ENCODE measurements at places on chromosomes 6 and 20.

GRCh38 chr6:123829302-123829953, 25.8 kb downstream of the NKAIN2 start:
- no peak for DNase-seq

- no peak for DNase-seq
These were observed 86.6 kb upstream of the PAX1 start for GRCh38 chr20:21618759-21619416.

DNA sequence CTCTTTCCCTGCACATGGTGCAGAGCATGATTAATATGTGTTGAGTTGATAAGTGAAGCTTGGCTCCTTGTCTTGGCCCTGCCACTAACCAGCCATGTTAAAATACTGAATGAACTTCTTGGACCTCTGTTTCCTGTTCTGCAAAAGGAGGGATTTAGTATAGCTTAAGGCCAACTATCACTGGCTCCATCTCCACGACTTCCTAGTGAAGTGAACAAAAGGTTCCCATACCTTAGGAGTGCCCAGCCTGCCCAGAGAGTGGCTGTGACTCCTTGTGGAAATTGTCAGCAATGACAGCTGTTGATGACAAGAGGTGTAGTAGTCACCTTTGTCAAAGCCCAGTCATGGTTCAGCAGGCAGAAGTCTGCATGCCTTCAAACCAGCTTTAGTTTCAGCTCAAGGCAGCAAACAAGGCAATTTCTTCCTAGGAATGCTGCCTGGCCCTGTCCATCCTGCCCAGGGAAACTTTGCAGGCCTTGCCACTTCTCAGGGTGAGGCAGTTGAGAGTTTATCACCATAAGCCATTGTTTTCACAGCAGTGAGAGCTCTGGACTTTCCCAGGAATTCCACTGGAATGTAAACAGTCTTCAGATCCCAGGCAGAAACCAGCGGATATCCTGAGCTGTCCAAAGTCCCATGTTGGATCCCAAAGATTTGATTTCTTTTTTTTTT, 169.7 kb upstream of the TNFAIP3 start:
- DNase-seq = no peak

DNA sequence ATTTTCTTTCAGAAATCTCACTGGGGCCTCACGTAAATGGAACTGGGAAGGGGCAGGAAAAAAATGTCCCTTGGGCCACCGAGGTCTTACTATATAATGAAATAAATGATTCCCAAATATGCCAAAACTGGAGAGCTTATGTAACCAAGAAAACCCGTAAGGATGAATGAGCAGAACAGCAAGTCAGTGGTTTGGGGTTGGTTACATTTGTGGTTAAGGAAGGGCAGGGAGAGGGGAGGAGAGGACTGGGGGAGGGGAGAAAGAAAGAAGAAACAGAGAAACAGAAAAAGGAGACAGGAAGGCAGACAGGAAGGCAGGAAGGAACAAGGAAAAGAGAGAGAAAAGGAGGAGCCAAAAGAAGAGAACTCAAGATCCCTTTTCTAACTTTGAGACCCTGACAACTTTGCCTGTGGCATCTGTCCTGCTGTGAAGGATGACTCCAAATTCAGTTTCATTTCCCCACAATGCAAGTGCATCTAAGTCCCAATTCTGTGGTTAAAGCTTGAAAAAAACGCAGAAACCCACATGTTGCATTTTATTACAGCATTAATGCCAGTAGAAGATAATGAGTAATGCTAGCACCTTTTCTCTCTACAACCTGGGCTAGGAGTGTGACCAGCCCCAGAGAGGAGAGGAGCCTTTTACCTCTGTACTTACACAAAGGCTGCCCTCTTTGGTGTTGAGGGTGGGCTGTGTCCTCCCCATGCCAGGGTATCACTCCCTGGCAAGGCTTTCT, 10.8 kb upstream of the ARMC2 start:
- DNase-seq = no peak

DNA sequence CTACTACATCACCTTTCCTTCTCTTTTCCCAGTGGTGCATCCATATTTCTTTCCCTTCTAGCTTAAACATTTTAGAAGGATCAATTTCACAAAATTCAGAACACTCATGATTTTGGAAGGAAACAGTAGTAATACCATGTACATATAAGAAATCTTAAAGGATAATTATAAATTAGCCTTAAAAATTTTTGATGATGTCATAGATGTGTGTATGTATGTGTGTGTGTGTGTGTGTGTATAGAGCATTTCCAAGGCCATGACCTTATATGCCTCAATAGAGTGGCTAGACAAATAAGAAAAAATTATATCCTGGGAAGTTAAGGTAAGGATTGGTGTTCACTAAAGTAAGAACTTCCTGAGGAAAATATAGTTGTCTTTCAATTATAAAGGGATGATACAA, 24.1 kb upstream of the HS3ST5 start:
- no peak for DNase-seq

- DNase-seq = no peak
These were observed 328.4 kb downstream of the ESR1 start for GRCh38 chr6:152135755-152136448.

- DNase-seq = no peak
These were observed 31.7 kb upstream of the SCUBE3 start for GRCh38 chr6:35181933-35182612.

DNA sequence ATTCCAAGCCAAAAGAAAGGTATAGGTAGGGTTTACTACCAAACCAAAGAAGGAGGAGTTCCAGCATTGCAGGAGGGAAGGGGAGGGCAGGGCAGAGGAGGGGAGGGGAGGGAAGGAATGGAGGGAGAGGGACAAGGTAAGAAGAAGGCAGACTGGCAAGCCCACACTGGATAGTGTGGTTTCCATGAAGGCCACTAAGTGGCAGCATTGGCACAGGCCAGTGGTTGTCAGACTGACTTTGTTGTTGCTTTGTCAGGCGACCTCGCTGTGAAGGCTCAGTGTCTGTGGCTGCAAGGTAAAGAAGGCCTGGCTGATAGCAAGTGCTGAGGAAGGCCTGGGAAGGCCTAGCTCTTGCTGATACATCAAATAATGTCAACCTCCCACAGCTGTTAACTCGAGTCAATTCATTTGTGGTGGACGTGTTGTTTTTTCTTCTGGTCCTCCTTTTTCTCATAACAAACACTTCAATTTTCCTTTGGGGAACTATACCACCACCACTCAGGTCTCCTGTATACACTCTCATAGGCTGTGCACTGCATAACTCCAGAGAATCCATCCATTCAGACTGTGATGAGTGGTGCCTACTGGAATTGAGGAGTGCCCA, 7.7 kb upstream of the ZNF334 start:
- peak; percentile 42 for DNase-seq

GRCh38 chr6:105400501-105400900, 2.4 kb downstream of the PREP start:
- DNase-seq = no peak

- DNase-seq = no peak
These were observed 173.1 kb downstream of the EYA2 start for GRCh38 chr20:47067776-47068175.

DNA sequence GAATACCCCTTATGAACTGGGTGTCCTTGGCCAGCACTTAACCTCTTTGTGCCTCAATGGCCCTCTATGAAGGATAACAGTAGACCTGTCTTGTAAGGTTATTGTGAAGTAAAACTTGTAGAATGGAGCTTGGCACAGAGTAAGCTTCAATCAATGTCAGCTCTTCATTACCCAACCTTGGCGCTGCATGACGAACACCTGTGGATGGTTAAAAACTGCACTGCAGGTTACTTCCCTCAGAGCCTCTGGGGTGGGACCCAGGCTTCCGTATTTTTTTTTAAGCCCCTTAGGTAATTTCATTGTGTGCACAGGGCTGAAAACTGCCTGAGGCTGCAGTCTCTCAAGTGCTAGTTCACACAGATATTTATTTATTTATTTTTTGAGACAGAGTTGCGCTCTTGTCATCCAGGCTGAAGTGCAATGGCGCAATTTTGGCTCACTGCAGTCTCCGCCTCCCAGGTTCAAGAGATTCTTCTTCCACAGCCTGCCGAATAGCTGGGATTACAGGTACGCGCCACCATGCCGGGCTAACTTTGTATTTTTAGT, 42.8 kb upstream of the SLC23A2 start:
- DNase-seq = no peak

GRCh38 chr6:90411292-90411781, 114.7 kb upstream of the BACH2 start:
- no peak for DNase-seq

- DNase-seq = peak; percentile 24
These were observed 395.3 kb downstream of the CD109 start for GRCh38 chr6:74091136-74091793.

GRCh38 chr20:38537176-38537575, 43.8 kb upstream of the ADIG start:
- DNase-seq = no peak

DNA sequence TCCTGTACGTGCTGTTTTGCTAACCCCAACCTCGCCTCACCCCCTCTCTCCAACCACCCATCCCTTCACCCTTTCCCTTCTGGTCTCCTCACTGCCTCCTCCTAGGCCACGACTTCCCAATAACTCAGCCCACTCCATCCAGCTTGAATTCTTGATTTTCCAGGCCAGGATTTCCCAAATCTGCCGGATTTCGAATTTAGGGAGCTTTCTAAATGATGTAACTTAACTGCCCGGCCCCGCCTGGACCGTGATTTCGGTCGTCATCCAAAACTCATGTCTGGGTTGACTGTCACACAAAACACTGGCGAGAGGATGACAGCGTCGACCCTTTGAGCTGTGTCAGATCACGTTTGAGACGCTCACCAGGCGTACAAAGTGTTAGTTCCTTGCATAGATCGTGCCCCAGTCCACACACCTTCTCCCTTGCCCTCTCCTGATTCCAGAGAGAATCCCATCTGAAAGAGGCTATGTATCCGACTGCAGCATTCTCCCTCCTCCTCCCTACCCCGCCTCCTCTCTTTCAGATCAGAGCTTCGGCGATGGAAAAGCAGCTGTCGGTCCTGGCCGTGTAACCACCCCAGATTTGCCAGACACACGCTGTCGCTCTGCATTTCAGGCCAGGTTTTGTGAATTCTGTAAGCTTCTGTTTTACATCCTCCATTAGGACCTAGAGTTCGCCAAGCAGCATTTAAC, 168.2 kb downstream of the GPX5 start:
- no peak for DNase-seq

- peak; percentile 21 for DNase-seq
These were observed 71.6 kb downstream of the BANF2 start for GRCh38 chr20:17771206-17772004.

DNA sequence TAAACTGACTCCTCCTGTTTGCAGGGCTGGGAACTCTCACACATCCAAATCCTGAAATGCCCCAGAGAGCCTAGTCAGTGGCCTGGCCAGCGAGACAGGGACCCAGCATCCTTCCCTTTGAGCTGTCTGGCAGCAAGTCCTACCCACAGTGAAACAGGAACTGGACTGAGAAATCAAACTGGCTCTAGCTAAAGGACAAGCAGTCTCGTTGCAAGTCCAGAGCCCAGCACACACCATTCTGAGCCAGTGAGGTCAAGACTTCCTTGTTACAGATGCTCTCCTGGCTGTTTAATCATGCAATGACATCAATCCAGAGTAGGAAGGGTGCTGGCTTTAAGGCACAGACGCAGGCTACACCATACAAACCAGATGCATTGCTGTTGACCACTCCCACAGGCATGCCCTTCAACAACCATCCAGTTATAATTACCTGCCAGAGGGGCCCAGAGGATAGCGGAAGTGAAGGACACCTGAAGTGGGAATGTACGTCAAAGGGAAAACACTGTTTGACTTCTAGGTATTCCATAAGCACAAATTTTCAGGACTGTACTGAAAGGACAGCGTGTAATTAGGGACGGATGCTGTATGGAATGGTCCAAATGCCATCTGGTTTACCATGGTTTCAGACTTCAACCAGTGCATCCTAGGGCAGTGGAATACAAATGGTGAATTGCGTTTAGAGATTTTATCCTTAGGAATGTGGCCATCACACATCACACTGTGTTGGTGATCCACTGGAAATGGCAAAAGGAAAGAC, 114.4 kb downstream of the SLC23A2 start:
- DNase-seq = no peak

DNA sequence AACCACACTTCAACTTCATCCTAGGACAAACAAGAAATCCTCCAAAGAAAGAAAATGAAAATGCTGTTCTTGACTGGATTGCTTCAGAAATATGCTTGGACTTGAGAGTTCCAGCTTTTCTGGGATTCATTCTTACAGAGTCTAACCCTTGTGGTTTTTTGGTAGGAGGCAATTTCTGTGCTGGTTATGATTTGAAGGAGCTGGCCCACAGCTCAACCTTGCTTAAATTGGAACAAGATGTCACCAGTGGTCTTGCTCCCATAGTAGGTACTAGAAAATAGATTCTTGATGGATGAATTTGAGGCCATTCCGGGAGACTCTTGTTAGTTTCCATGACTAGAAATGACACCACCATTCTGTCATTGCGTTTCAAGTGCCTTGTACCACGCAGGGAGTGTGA, 54.3 kb upstream of the BMP6 start:
- no peak for DNase-seq

DNA sequence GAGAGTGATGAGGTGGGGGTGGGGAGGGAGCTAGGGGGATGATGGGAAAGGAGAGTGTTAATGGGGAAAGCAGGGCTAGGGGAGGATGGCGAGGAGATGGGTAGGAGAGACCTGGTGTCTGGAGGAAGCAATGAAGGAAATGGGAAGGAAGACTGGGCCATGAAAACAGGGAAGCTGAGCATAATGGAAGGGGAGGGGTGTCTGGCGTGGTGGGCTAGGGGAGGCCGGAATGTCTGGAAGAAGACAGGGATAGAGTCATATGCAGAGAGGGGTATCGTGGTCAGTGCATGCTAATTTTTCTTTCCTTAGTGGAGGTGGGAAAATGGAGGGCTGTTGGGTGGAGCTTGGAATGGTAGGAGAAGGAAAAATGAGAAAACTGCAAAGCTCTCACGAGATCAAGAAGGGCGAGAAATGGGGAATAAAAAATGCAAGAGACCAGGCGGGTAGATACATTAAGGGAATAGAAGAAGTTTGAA, 423 bp downstream of the KLHDC3 start:
- no peak for DNase-seq

DNA sequence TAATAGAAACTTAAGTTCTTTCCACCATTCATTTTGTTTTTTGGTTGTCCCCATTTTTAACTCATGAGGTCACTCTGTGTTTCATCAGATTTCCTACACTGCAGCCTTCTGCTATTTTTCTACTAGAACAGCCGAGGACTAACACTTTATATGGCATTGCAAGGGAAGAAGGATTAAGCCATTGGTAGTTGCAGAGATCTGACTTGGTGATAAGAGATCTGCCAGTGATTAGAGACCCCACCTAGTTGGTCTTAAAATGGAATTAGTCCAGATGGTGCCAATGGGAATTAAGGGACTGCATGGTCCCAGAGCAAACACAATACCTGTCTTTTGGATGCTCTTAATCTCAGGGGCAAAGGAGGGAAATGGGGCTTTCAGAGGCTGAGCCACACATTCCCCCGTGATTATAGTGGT, 125.5 kb upstream of the TMEM170B start:
- no peak for DNase-seq

GRCh38 chr6:168988801-168989200, 264.8 kb downstream of the THBS2 start:
- DNase-seq = no peak

All from NCI-H1105 (cell line).